ENCODE measurements at places on chromosomes 16 and 17.

DNA sequence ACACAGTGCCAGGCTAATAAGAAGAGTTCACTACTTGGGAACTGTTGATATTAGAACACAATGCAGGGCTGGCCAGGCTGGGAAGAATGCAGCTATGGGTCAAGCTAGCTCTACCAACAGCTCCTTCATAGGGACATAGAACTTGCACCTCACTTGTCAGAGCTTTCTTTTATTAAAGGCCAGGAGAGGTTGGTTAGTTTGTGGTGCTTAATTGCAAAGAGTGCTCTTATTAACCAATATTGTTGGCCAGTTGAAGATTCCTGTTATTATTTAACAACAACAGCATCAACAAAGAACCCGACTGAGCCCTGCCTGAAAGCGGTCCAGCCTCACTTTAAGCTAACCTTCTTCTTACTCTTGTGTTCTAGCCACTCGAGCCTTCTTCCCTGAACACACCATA, 43.4 kb upstream of the ANKFN1 start:
- no peak for DNase-seq

DNA sequence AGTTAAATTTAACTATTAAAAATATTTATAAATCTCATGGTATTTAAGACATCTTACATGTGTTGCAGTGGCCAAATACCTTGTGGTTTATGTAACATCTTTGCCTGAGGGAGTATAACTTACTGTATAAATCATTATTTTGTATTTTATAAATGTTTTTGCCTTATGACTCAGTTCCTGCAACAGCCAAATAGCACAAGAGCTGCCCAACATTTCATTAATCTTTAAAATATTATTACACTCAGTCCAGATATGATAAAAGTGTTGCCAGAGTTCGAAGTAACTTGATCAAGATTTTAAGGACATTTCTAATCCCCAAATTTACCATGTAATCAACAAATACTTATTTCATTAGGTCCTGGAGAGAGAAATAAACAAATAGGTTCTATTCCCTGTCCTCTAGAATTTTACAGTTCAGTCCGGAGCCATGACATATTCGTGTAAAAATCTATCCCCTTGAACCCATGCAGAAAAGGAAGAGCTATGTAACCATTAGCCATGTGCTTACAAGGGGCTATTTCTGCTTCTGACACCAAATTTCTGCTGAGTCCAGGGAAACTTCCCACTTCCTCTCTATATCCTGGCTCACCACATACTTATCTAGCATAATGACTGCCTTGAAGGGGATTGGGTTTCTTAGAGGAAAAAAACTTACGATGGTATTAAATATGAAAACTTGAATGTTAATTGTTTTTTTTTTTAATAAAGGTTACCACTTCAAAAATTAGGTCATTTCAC, 44.0 kb downstream of the IRX6 start:
- no peak for DNase-seq

DNA sequence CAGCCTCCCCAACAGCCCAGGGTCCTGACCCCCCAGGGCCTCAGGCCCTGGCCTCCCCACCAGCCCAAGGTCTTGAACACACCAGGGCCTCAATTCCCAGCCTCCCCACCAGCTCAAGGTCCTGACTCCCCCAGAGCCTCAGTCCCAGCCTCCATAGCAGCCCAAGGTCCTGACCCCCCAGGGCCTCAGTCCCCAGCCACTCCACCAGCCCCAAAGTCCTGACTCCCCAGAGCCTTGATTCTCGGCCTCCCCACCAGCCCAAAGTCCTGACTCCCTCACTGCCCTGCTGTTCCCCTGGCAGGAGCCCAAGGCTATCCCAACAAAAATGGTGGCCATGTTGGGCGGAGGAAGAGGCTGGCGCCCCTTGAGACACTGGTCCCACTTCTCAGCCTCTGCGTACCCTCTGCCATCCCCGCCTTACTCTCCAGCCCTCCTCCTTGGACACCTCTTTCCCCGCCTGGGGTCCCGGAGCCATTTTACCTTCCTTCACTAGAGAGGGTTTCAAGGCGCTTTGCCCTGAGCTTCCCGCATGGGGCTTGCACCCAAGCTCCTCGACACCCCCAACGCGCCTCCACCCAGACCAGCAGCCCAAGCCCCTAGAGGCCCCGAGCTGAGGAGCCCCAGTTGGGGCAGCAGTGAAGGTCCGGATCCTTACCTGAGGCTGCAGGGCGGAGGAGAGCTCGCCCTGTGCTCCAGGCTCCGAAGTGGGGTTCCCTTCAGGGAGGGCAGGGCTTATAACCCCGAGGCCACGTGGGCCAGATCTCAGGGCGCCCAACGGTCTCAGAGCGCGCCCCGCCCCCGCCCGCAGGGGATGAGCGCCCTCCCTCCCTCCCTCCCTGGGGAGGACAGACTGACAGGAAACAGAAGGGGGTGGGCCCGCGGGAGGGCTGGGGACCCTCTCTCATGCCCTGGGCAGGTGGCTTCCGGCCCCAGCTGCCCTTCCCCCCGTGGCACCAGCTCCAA, 3.5 kb upstream of the TSPOAP1 start:
- no peak for DNase-seq

GRCh38 chr16:83721676-83722075, 86.1 kb upstream of the HSBP1 start:
- no peak for DNase-seq

GRCh38 chr17:47810200-47810821, 11.3 kb downstream of the OSBPL7 start:
- no peak for DNase-seq

- DNase-seq, result no peak
These were observed 2.3 kb downstream of the METRNL start for GRCh38 chr17:83081684-83082201.

GRCh38 chr16:64225036-64225435, 896.8 kb downstream of the CDH11 start:
- no peak for DNase-seq

GRCh38 chr17:64320613-64321553, 57.8 kb upstream of the TEX2 start:
- DNase-seq, result peak; percentile 38

GRCh38 chr16:4556112-4556511, at the start of gene C16orf96:
Gene C16orf96 (plus strand): TSS chr16:4556340. CDS start chr16:4556490, 150 bp downstream.
- DNase-seq, result no peak

GRCh38 chr16:48542020-48542473, 67.9 kb downstream of the N4BP1 start:
- DNase-seq, result no peak

DNA sequence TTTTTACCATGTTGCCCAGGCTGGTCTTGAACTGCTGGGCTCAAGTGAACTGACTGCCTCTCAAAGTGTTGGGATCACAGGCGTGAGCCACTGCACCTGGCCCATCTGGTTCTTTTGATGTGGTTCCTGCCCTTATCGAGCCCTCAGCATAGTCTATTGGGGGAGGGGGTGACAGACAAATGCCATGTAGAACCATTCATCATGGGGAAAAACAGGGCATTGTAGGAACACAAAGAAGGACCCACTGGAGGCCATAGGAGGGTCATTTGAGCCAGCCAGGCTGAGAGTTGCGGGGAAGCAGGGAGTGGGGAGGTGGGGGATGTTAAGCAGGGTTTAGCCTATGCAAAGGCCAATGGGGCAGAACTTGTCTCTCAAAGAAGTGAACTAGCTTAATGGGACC, 11.9 kb downstream of the SEC14L5 start:
- no peak for DNase-seq

DNA sequence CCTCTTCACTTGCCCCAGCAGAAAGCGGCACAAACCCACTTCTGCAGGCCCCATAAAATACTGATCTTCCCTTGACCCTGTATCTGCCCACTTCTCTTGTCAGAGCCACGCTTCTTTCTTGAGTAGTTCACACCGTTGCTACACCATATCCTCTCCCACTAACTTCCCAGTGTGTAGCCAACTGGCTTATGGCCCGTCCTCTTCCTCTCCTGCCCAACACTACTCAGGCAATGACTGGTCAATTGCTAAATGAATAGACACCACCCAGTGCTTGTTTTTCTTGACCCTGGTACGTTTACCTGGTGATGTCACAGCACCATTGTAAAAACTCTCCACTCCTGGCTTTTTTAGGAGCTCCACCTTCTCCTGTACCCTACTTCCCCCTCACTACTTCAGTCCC, 86.9 kb downstream of the NDEL1 start:
- no peak for DNase-seq

DNA sequence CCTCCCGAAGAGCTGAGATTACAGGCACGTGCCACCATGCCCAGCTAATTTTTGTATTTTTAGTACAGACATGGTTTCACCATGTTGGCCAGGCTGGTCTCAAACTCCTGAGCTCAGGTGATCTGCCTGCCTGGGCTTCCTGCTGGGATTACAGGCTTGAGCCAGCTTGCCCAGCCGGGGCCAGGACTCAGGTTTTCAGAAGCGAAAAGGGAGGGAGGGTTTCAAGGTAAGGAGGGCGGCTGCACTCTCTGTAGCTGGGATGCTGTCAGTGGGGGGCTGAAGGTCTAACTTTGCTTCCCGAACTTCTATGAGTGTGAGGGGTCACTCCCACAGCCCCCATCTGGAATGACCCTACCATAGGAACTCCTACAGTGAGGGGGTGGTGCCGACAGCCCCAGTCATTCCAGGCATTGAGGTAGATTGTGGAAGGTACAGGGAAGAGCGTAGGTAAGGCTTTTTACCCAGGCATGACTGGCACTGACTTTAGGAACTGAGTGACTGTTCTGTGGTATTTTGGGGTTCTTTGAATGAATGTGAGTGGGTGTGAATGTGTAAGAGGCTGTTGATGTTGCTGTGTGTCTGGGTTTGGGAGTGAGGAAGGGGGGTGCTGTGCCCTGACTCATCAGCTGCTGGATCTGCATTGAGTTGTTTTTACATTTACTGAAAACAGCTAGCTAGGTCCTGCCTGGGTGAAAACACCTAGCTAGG, 3.8 kb upstream of the C1QL1 start:
- no peak for DNase-seq

GRCh38 chr16:88300463-88300835, 82.3 kb upstream of the ZNF469 start:
- no peak for DNase-seq

- no peak for DNase-seq
These were observed 139.4 kb upstream of the RPH3AL start for GRCh38 chr17:492022-492413.

DNA sequence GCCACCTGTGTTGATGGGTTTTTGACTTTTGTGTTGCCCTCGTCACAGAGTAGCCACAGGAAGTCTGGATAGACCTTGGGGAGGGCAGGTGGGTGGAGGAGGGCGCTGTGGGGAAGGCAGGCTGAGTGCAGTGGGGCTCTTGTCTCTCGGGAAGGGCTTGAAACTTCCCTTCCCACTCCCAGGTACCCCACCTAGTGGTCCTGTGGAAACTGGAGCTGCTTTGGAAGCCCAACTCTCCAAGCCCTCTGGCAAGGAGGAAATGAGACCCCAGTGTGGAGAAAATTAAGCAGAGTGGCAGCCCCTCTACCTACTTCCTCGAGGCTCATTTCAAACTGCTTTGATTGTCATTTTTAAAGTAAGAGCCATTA, 9.2 kb downstream of the CA5A start:
- no peak for DNase-seq

DNA sequence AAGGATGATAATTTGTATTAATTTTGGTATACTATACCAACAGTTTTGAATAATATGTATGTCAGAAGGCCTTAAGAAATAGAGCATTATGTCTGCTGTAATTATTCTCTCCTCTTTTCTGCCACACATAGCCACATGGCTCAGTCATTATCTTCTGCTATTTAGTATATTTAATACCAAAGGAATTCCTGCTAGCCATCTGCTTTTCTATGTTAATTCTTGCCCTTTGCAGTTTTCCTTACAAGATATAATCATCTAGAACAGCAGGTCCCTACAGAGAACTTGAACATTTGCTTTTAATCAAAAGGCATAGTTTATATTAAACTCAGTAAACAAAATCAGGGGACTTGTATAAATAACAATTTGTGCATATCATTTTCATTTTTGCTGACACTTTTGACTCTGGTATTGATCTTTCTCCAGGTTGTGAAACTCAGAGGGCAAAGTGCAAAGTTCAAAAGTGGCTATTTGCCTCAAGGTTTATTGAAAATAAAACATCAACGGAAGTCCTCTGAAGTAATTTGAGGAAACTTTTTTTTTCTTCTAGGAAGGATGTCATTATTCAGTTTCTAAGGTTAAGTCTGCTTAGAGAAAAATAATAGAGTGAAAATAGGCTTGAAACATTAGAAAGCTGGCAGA, 702.0 kb downstream of the KCNJ2 start:
- DNase-seq, result no peak

DNA sequence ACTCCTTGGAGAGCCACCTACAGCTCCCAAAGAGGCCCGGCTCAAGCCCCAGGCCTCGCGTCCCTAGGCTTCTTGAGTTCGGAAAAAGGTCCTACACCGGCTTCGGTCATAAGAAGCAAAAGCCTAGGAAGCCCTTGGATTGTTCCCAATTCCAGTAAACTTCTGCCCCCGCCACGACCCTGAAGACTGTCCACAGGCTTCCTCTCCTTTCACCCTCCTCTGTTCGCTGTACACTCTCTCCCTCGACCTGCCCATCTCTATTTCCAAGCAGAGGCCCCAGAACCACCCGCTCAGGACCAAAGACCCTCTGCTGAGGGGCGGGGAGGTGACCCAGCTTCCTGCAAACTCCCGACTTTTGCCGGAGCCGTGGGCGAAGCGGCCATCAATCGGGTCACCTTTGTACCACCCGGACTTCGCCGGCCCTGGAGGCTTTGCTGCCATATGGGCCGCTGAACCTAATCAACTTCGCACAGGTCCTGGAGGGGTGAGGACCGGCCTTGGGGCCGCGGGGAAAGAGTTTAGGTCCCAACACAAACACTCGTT, 2.7 kb downstream of the HOXB2 start:
- no peak for DNase-seq

DNA sequence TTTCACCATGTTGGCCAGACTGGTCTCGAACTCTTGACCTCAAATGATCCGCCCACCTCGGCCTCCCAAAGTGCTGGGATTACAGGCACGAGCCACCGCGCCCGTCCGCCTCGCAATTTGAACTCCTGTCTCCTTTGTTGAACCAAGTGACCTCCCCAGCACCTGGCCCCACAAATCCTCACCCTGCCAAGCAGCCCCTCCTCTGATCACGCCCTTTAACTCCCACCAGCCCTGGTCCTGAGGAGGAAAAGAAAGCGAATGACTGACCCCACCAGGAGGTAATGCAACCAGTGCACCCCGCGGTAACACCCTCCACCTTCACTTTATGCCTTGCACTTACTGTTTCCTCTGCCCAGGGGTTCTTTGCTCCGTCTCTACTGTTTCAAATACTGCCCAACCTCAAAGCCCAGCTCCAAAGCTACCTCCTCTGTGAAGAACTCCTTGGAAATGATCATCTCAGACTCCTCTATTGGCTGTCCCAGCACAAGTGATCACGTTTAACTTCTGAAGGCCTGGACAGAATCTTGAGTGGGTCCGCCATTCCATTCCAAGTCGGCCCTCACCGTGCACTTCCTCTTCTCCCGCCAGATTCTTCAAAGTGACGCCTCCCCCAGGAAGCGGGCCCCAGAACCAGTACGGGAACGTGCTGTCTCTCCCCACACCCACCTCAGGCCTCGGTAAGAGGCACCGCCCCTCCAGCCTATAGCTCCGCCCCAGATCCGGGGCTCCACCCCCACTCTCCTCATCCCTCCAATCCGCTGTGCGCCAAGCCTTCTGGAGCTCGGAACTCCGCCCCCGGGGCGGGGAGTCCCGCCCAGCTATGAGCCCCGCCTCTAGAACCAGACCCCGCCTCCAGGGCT, 4.4 kb downstream of the CD19 start:
- DNase-seq, result no peak

All from cerebellar nuclear complex (tissue), 1 donor.